ENCODE measurements at places on chromosomes 5 and 9.

DNA sequence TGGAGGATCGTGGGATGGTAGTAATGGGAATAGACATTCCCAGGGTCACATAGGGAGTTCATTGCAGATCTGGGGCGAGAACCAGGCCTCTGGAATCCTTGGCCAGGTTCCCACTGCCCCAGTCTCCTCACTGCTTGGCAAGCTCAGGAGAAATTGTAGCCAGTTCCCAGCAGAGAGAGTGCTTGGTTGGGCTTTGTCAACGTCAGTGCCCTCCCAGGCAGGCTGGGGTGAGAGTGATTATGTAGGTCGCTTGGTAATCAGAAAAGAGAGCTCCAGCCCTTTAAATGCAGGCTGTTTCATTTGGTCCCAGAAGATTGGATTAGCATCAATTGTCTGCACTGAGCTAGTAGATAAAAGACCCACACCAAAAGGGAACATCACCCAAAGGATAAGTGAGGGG, 51.8 kb upstream of the GALNT10 start:
- no peak overlapping the region for H3K27ac ChIP-seq
- no peak for DNase-seq
- no peak overlapping the region for H3K4me3 ChIP-seq
- no peaks in the 10 kb centered on the region for H3K27me3 ChIP-seq
- no peaks in the 10 kb centered on the region for H3K4me1 ChIP-seq
- no peaks in the 10 kb centered on the region for H3K36me3 ChIP-seq

- H3K27ac ChIP-seq = no peak overlapping the region
- no peaks in the 10 kb centered on the region for H3K27me3 ChIP-seq
- no peaks in the 10 kb centered on the region for H3K36me3 ChIP-seq
Measured at GRCh38 chr5:122515709-122516431, 203.8 kb downstream of the SNCAIP start.

- no peaks in the 10 kb centered on the region for H3K27me3 ChIP-seq
- peaks cover 28% of the 10 kb centered on the region for H3K4me1 ChIP-seq
- peak overlapping the region; percentile 80 for H3K27ac ChIP-seq
Measured at GRCh38 chr5:72463449-72464052, 43.7 kb downstream of the ZNF366 start.

GRCh38 chr5:119327018-119327417, 28.8 kb upstream of the TNFAIP8 start:
- DNase-seq = no peak
- no peaks in the 10 kb centered on the region for H3K27me3 ChIP-seq
- H3K36me3 ChIP-seq = no peaks in the 10 kb centered on the region
- H3K27ac ChIP-seq = no peak overlapping the region

DNA sequence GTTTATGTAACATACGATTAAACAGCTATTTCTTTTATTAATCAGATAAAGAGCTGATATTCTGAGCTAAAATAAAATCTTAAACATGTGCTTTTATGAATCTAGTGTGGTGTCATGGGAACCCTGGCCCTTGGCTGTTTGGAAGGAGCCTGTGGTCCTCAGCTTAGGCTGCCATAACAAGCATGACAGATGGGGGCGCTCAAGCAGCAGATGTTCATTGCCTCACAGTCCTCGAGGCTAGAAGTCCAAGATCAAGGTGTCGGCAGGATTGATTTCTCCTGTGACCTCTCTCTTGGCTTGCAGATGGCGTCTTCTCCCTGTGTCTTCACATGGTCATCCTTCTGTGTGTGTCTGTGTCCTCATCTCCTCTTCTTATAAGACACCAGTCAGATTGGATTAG, 448.2 kb downstream of the GADD45G start:
- H3K27me3 ChIP-seq = no peaks in the 10 kb centered on the region
- no peak overlapping the region for H3K4me3 ChIP-seq
- no peaks in the 10 kb centered on the region for H3K36me3 ChIP-seq
- no peaks in the 10 kb centered on the region for H3K4me1 ChIP-seq
- DNase-seq = no peak

- no peak overlapping the region for H3K4me3 ChIP-seq
- H3K27ac ChIP-seq = no peak overlapping the region
- no peak for DNase-seq
- H3K27me3 ChIP-seq = no peaks in the 10 kb centered on the region
Measured at GRCh38 chr5:91049112-91049511, 334.0 kb downstream of the ARRDC3 start.

- H3K4me1 ChIP-seq = no peaks in the 10 kb centered on the region
- H3K4me3 ChIP-seq = no peak overlapping the region
- no peak overlapping the region for H3K27ac ChIP-seq
Measured at GRCh38 chr9:105330201-105330600, 85.8 kb downstream of the SLC44A1 start.

DNA sequence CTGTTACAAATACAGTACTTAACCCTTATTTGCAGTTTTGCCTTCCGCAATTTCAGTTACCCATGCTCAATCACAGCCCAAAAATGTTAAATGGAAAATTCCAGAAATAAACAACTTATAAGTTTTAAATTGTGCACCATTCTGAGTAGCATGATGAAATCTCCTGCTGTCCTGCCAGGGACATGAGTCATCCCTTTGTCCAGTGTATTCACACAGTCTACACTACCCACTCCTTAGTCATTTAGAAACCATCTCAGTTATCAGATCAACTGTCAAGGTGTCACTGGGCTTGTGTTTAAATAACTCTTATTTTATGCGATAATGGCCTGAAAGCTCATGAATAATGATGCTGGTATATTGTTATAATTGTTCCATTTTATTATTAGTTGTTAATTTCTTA, 95.8 kb downstream of the PLCXD3 start:
- no peak overlapping the region for H3K4me3 ChIP-seq
- no peaks in the 10 kb centered on the region for H3K27me3 ChIP-seq
- no peaks in the 10 kb centered on the region for H3K36me3 ChIP-seq
- peak overlapping the region; percentile 73 for H3K27ac ChIP-seq

GRCh38 chr9:108978205-108978604, 35.1 kb downstream of the CTNNAL1 start:
- no peak overlapping the region for H3K27ac ChIP-seq
- H3K36me3 ChIP-seq = peaks cover 84% of the 10 kb centered on the region
- no peak for DNase-seq
- no peaks in the 10 kb centered on the region for H3K27me3 ChIP-seq
- no peak overlapping the region for H3K4me3 ChIP-seq

DNA sequence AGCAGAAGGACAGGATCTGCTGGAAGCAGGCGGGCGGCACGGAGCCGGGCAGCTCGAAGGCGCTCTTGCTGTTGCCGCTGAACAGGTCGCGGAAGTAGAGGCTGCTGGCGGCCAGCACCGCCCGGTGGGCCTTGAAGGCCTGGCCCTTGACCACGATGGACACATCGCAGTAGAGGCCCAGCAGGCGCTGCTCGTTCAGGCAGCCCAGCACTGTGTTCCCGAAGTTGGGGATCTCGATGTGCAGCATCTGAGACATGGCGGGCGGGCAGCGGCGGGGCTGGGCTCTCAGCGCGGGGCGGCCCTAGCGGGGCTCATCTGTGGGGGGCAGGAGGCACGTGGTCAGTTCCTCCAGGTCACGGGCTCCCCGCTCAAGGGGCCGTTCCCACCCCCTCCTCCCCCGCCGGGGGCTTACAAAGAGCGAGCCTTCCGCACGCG, 44.8 kb downstream of the NACC2 start:
- H3K27me3 ChIP-seq = no peaks in the 10 kb centered on the region
- H3K4me3 ChIP-seq = peak overlapping the region; percentile 35
- H3K36me3 ChIP-seq = no peaks in the 10 kb centered on the region
- H3K4me1 ChIP-seq = peaks cover 18% of the 10 kb centered on the region
- H3K27ac ChIP-seq = peak overlapping the region; percentile 95

- H3K27me3 ChIP-seq = no peaks in the 10 kb centered on the region
- peaks cover 4% of the 10 kb centered on the region for H3K4me1 ChIP-seq
- no peaks in the 10 kb centered on the region for H3K36me3 ChIP-seq
- H3K4me3 ChIP-seq = no peak overlapping the region
- no peak for DNase-seq
- no peak overlapping the region for H3K27ac ChIP-seq
Measured at GRCh38 chr5:169080448-169080911, 220.5 kb downstream of the SLIT3 start.

DNA sequence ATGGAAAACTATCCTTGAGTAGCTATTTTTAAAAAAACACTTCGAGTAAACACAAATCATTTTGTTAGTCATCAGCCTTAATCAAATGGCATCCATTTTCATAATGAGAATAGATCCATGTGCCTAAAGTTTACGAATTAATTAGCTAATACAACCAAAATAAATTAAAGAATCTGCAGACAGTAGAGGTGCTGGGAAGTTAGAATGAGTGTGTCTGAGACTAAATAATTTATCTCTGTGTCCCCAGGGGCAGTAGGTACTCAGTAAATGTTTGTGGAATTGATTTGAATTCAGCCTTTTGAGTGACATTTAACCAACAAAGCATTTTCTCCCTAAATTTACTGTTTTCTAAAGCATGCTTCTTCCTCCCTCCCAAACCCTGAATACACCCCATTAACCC, 18.6 kb downstream of the TNFSF15 start:
- no peak for DNase-seq
- no peak overlapping the region for H3K4me3 ChIP-seq
- peak overlapping the region; percentile 76 for H3K27ac ChIP-seq
- peaks cover 29% of the 10 kb centered on the region for H3K4me1 ChIP-seq
- H3K27me3 ChIP-seq = no peaks in the 10 kb centered on the region
